B cell (primary cell): ENCODE measurements at places on chromosomes 13 and 19. TPM values are rescaled to one million over a fixed set of nuclear protein-coding genes. Genes with fewer than 3 reads are reported as not detected.

TPP2 gene
- total RNA-seq, result 51.1 and 56.6 TPM in 2 replicates

KLK7 gene
- not detected in 2 replicates for total RNA-seq

CYP4F8 gene
- not detected in 2 replicates for total RNA-seq

IFNL1 gene
- total RNA-seq, result not detected in 2 replicates

KLK8 gene
- total RNA-seq, result not detected in 2 replicates
